H54 (cell line): ENCODE measurements at places on chromosomes 1 and 21.

DNA sequence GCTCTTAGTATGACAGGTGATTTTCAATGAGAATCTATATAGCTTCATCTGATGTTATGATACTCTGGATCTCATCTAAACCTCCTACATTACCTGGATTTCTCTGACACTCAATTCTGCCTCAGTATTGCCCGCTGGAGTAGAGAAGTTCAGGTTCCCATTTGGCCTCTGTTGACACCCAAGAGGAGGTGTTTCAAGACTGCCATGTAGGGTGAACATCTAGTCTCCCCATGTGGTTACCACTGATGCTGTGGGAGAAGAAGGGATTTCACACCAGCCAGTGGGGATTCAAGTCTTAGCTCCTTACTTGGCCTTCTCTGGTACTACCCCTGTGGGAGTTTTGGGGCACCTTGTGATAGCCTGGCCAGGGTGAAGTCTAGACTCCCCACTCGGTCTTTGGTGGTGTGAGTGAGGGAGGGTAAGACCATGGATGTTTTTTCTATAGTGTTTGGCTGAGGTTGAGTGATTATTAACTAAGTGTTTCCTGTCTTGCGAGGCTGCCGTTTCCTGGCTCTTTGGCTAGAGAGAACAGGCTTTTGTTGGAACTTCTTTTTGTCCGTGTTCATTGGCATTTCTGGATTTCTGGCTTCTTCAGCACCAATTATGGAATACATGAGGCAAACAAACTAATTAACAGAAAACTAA, 90.7 kb downstream of the RHOU start:
- no peak for DNase-seq

- DNase-seq, result peak; percentile 92
Measured at GRCh38 chr1:201275253-201275666, 8.0 kb upstream of the PKP1 start.

DNA sequence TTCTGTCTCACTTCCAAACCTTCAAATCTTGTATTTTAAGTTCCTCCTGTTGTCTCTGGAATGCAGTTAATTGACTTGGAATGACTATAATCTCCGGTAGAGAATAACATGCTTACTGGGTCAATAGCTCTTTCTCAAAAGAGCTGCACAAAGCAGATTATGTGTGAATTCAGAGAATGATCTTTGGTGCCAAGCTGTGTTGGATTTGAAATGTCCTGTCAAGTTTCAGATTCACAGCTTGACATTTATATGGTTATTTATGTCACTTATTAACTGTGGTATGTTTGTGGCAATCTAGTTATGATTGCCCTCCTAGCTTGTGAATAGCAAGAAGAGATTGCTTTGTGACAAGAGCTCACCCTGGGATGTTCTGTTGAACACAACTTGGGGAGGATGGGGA, 128.3 kb upstream of the KCNE2 start:
- DNase-seq, result no peak

DNA sequence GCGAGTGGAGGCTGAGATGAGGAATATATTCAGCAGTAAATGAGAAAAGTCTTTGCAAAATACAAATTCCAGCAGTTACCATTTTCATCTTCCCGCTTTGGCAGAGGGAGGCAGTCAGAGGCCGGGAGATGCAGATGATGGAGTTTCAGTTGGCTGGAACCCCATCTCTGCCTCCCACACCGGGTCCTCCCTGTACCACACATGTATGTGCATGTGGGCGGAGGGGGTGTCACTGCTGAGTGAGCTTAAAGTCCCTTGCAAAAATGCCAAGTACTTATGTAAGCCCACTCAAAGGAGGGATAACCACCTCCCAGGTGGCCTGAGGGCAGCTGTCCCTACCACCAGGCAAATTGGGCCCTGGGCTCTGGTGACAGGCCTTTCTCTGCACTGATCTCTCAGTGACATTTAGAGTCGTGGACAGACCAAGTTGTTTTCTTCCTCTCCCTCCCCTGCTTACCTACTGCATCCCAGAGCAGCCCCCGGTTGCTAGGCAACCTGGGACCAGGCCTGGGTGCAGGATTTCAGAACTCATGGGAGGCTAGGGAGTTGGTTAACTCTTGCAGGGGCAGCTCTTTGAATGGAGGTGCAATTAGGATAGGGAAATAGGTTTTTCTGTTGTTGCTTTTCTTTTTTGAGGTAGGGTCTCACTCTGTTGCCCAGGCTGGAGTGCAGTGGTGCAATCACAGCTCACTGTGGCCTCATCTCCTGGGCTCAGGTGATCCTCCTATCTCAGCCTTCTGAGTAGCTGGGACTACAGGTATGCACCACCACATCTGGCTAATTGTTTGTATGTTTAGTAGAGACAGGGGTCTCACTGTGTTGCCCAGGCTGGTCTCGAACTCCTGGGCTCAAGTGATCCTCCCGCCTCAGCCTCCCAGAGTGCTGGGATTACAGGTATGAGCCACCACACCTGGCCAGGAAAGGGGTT, 17.1 kb upstream of the UBXN10 start:
- no peak for DNase-seq
